ENCODE measurements at places on chromosomes 1 and 21.

DNA sequence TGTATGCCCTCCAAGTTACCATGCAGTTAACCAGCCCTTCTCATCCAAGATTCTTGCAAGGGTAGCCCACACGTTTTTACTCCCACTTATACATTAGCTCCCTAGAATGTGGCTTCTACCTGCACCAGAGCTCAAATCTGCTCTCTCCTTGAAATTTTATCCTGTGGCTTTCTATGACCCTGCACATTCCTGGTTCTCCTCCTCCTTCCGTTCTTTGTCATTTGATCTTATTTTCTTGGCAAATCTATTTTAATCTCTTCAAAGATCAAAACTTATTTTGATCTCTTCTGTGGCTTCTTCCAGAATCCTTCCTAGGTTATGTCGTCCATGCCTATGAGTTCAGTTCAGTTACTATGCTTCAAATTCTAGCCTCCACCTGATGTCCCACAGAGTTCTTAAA lies 115.6 kb upstream of the GUCA2B start:
- no peak for DNase-seq

DNA sequence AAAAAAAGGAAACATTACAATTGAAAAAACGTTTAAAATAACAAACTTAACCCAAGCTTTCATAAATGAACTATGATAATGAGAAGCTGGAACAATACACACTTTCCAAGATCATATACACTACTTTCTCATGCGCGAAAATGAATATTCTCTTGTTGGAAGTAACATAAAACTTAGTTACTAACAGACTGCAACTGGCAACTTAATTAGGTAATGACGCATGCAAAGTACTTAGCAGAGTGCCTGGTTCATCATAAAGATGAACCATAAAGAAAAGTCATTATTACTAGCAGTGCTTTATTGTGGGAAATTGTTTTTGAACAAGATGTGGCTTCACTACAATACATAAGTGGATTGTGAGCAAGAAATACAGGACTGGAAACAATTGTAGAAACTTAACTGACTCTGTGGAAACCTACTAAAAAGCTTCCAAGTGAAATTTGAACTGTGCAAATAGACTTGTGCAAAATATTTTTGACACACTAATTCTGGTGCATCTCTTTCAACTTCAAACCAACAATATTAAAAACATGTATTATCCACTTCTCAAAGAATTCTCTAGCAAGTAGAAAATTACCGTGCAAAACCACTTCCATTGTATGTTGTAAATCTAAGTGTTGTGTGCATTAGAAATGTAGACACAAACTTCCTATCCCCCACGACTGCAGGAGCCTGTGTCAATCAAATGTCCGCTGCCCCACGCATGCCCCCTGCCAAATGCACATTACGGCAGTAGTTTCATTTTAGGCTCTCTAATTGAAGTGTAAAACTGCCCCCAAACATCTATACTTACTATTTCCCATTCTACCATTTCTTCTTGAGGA lies 2.0 kb downstream of the ARHGAP29 start:
- DNase-seq = no peak

DNA sequence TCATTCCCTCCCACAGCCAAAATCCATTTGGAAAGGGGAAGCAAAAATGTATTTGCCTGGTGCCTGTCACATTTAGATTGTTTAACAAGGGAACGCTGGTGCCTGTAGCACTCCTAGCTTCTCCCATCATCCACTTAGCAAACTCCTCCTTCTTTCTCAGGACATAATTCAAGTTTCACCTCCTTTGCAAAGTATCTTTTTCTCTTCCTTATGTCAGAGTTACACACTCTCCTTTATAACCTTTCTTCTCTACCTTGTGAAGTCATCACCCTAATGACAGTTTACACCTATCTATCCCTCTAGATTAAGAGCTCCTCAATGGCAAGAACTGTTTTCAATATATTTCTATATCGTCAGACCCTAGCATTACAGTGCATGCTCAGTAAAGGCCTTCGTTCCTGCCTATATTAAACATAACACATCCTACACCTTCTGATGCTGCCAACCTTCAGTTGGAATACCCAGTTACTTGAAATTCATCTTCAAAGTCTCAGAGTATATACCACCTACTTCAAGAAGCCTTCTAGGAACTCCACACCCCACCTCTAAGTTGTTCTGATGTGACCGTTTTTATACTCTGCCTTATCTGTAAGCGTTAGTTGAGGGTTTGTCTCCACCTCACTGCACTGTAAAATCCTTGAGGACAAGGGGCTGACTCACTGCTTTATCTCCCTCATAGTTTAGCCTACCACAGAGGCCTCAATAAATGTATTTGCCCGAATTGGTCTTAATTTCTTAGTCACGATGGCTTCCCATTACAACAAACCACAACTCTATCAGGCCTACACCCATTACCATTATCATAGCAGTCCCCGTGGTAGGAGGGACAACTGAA lies 1.0 kb upstream of the EPS15 start:
- no peak for DNase-seq

GRCh38 chr1:228988664-228989063 lies 253.4 kb downstream of the RHOU start:
- no peak for DNase-seq

- DNase-seq = no peak
These were observed 29.3 kb downstream of the C1orf116 start for GRCh38 chr1:207003210-207003609.

DNA sequence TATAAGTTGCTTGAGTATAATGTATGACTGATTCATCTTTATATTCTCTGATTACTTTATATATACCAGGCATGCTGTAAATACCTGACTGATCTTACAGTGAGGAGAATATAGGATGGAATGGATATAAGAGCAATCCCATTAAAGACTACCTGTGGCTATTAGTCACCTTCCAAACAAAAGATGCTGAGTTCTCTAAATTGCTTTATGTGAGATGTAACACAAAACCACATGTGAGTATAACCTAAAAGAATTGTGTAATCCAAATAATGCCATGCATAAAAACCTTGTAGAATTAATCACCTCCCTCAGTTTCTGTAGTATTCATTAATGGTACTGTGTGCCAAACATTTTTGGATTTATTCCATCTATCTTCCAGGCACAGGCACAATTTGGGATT lies 134.6 kb upstream of the LRRC7 start:
- DNase-seq = no peak

DNA sequence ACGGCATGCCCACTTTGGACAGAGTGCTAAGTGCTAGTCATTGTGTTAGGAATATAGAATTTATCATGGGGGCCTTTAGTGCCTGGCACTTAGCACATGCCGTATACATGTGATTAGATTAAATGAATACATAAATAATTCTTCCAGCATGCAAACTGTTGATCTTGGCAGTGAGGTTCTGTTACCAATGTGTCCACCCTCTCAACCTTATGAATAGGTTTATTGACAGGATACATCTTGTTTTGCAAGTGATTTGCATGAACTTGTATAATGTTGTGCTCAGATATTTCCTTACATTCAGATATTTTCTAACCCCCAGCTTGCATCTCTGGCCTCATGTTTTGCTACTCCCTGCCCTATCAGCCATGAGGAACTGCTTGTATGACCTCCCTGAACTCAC lies 60.3 kb upstream of the ZNF648 start:
- DNase-seq = no peak

- no peak for DNase-seq
These were observed 49.0 kb downstream of the KCNN3 start for GRCh38 chr1:154821083-154821482.

DNA sequence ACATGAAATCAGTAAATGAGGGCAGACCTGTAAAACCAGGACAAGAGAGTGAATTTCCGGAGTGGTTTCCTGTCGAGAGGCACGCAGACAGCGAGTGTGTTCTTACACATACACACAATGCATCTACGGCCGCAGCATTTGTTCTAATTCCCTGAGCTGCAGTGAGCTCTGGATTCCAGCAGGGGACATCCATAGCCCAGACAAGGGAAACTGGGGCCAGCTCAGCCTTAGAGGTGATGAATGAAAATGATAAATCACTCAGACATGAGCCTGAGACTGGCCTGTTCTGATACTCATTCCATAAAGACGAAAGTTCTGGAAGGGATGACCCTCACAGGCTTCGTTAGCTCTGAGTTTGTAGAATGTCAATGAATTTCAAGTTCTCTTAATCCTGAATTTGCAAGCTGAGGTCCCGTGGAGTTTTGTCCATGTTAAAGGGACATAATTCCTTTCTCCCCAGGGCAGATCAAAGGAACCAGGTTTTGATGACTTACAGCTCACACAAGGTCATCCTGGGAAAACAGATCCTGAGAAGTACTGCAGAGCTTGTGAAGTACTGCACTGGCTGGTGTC lies 207.9 kb upstream of the C1orf87 start:
- peak; percentile 75 for DNase-seq

DNA sequence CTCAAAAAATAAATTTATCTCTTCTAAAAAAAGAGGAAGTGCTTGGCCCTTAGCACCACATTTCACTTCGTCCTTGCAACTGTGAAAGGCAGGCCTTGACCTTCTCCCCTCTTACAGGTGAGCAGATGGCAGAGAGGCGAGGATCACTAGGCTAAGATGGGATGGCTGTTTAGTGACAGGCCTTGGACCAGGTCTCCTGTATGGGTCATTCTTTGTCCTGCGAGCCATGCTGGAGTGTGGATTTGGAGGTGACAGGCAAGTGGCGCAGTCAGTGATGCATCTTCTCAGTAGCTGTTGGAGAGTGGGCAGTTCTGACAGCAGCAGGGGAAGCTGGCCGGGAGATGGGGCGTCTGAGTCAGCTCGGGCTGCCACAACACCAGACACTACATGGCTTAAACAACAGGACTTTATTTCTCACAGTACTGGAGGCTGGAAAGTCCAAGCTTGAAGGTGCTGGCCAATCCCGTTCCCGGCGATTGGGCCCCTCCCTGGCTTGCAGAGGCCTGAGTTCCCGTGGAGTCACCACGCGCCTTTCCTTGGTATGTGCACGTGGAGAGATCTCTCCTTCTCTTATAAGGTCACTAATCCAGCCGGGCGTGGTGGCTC lies 16.5 kb downstream of the SLC27A3 start:
- no peak for DNase-seq

- no peak for DNase-seq
These were observed 29.6 kb upstream of the ZNF326 start for GRCh38 chr1:89965193-89965768.

GRCh38 chr1:218421531-218421930 lies 76.4 kb downstream of the TGFB2 start:
- DNase-seq = no peak

DNA sequence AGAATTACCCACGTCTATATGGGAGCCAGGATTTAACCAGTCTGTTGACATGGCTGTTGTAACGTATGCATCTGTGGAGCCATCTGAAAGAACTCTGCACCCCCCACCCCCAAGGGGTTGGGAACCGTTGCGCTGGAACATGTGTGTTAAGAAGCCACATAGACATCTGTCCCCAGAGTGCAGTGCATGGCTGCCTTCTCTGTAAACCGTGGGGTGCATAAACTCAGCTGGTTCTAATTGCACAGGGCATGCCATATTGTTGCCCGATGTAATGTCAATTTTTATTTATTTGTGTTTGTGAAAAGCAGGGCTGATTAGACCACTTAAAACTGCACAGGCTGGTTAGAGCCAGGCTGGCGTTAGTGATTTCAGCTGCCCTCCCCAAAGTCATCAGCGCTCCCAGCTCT lies 70.1 kb upstream of the ROR1 start:
- DNase-seq = peak; percentile 53

DNA sequence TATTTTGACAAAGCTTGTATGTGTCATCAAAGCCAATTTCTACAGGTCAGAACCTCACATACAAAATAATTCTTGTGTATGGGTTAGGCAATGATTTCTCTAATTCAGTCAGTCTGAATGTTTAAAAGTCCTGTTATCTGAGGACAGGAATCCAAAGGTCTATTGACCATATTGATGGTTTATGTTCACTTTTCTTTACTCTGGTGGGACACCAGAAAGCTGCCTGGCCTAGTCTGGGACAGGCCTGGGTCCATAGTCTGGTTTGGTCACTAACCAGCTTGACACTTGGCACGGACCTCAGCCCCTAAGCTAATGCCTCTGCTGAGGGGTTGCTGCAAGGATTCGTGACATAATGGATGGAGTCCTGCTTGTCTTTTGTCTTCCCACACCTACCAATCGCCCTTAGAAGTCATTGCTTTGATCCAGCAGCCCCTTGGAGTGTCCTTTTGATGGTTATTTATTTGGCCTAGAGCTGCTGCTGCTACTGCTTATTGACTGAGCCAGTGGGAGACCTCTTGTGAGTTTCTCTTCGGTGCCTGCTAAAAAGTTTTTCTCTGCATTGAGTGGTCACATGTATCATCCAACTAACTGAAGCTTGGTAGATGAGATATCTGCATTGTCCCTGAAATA lies 15.7 kb downstream of the IFNAR2 start:
- no peak for DNase-seq

- DNase-seq = no peak
These were observed 10.4 kb upstream of the GJA8 start for GRCh38 chr1:147892216-147892615.

DNA sequence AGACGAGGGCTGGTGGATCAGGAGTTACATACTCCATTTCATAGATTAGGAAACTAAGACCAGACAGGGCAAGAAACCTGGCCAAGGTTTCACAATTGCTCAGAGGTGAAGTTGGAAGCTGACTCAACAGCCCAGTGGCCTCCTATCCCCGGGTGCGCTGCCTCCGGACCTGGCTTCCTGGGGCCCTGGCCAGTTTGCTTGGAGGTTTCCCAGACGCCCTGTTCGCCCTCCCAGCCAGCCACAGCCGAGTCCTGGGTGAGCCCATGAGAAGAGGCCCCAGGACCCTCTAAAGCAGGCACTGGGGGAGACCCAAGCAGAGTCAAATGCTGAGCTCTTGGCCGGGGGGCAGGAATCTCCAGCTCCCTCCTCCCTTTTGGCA lies 180.1 kb downstream of the ZBTB18 start:
- DNase-seq = no peak

- DNase-seq = no peak
These were observed 72.6 kb upstream of the PGBD5 start for GRCh38 chr1:230498704-230499103.

DNA sequence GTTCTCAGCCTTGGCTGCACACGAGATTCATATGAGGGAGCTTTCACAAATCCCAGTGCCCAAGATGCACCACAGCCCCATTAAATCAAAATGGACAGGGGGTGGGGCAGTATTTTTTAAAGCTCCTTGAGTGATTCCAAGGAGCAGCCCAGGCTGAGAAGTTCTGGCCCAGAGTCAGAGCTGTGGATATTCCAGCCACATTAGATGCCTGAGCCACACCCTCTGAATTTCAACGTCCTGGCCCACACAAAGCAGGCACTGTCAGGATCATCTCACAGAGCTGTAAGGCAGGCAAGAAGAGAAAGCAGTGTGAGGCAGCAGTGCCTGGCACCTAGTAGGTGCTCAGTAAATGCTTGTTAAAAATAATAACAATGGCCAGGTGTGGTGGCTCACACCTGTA lies 37.4 kb downstream of the PAX7 start:
- DNase-seq = no peak
